ENCODE measurements at places on chromosomes 13 and 19.

DNA sequence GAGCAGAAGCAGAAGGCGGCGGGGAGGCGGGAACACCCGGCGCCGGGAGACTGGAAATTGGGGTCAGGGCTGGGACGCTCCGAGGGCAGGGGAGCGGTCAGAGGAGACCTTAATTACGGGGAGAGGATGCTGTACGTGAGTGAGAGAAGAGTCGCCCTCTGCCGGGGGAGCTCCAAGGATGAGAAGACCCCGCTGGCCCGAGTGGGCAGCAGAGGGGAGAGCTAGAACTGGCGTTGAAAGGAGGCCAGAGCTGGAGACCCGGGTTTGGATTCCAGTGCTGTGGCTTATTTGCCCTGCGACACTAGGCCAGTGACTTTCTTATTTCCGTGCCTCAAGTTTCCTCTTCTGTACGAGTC is 536 bp downstream of the FAM32A start:
- DNase-seq: peak; percentile 28

GRCh38 chr19:52296400-52296772 is 583 bp upstream of the ZNF480 start:
- DNase-seq: no peak

- DNase-seq: no peak
Measured at GRCh38 chr13:69458013-69458412, 649.6 kb upstream of the ATXN8OS start.

GRCh38 chr19:3096267-3096901 is 2.2 kb downstream of the GNA11 start:
- DNase-seq: no peak

- no peak for DNase-seq
Measured at GRCh38 chr13:23609874-23610576, 39.8 kb downstream of the TNFRSF19 start.

GRCh38 chr19:8355631-8356402 is 8.1 kb upstream of the ANGPTL4 start:
- no peak for DNase-seq

- DNase-seq: peak; percentile 32
Measured at GRCh38 chr19:45179072-45179891, 698 bp downstream of the BLOC1S3 start.

DNA sequence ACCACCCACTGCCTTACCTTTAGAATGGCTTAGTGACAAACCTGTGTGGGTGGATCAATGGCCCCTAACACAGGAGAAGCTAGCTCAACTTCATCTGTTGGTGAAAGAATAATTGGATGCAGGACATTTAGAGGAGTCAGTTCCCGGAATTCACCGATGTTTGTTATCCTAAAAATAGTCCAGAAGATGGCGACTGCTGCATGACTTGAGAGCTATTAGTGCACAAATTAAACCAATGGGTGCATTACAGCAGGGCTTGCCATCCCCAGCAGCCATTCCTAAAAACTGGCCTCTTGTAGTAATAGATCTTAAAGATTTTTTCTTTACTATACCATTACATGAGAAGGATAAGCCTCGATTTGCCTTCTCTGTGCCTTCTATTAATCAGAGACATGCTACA is 46.8 kb upstream of the ZNF726 start:
- DNase-seq: no peak

DNA sequence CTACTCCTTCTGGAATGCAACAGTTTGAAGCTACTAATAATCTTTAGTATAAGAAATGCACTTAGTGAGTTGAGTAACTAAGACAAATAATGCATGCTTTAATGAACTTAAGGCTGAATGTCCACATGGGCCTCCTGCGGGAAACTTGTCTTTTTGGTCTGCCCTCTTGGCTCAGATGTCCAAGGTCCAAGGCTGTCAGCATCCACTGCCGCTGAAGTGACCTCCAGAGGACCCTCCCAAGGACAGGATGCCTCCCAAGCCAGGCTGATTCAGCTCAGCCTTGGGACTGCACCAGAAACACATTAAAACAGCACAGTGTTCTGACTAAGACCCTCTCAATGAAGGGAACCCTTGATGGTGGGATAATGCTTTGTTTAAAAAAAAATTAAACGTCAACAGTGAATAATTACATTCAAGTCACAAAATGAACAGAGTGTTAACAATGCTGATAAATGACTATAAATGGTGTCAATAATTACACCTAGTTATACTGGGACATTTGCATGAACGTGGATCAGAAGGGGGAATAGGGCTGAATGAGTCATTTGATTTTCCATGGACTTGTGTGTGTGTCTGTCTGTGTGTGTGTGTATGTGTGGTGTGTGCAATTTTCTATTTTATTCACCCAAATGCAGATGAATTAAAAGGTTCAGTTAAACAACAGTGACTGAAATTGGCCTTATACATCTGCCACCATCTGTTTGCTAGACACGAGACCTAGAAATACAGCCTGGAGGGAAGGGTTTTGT is 150.5 kb downstream of the COL4A1 start:
- DNase-seq: no peak

DNA sequence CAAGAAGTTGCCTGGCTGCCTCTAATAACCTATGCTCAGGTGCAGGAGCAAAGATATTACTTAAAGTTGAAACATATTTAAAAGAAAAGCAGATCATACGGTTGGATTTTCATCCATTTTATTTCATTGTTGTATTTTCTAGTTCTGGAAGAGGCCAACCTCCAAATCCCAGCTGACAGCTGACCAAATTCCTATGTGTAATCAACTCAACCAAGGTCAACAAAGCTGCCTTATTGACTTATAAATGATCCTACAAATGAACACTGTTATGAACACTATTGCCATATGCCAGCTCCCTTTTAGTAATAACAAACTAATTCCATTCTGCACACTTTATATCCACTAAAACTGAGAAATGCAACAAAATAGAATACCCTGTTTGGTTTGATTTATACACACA is 1537.4 kb downstream of the SLITRK1 start:
- no peak for DNase-seq

- no peak for DNase-seq
Measured at GRCh38 chr13:79282976-79283375, 123.1 kb downstream of the RBM26 start.

DNA sequence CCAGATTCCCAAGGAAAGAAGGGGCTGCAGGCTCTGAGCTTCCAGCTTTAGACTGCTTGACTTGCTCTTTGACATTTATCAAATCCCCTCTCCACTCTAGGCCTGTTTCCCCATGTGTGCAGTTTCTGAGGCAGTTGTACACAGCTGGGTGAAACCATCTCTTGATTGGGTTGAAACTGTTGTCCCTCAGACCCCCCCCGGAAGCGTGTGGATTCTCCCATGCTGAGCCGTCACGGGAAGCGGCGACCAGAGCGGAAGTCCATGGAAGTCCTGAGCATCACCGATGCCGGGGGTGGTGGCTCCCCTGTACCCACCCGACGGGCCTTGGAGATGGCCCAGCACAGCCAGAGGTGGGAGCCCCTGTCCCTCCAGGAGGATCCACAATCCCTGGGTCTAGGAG is 19.7 kb downstream of the BRSK1 start:
- no peak for DNase-seq

DNA sequence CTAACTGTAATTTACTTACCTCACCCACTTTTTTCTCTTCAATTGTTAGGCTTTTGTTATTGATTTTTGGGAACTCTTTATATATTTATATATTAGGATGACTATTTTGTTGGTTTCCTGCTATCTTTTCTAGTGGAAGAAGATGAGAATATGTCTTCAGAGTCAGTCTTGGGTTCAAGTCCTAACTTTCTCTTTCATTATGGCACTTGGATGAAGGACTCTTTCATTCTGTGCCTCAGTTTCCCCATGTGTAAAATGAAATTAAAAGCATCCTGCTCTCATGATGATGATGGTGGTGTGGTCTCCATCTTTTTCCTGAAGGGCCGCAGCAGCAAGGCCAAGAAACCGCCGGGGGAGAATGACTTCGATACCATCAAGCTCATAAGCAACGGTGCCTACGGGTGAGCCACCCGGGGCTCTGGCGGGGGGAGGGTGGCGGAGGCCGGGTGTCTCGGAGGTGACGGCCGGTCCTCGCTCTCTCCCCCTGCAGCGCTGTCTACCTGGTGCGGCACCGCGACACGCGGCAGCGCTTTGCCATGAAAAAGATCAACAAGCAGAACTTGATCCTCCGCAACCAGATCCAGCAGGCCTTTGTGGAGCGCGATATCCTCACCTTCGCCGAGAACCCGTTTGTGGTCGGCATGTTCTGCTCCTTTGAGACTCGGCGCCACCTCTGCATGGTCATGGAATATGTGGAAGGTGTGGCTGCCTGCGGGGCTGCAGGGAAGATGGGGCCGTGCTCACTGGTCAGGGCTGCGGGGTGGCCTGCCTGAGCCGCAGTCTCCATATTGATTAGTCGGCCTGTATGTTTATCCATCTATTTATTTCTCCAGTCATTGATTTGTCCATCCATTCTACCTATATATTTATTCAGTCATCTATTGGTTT is 20.0 kb downstream of the MAST1 start:
- no peak for DNase-seq

DNA sequence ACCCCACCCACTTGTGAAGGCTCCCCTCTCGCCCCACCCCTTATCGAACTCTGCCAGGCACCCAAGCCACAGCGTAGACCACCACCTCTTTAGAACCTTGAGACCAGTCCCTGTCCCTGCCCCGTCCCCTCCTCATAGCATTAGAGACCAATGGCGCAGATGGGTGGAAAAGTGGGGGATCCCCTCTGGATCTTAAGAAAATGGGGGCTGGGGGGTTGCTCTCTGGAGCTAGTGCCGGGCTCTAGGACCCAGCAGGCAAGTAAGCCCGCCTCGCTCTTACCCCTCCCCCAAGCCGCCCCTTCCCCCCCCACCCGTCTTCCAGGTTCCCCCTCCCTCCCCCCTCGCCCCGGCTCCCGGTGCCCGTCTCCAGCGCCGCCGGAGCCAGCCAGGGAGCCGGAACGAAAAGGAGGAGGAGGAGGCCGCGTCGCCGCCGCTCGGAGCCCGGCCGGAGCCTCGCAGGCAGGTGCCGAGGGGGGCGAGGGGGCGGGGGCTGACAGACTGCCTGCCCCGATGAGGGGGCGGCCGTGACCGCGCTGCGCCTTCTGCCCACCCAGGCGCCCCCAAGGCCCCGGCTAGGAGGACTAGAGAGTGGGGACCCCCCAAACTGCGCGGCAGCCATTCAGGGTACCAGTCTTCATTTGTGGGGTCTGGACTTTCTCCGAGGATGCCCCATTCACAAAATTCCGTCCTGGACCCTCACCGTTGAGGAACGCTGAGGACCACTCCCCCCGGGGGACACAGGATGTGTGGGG is at the start of gene SPRED3:
SPRED3 (plus strand) TSS at position 349 of the 752 bp plus-strand sequence. CDS start 1,606 bp downstream, outside the sequence.
- DNase-seq: no peak

- no peak for DNase-seq
Measured at GRCh38 chr13:95503662-95504061, 48.9 kb upstream of the CLDN10 start.

- DNase-seq: no peak
Measured at GRCh38 chr13:49371943-49372613, 71.8 kb downstream of the CAB39L start.

- DNase-seq: no peak
Measured at GRCh38 chr13:34107806-34108205, 289.9 kb downstream of the RFC3 start.

- no peak for DNase-seq
Measured at GRCh38 chr13:48163061-48163460, 68.2 kb upstream of the MED4 start.

DNA sequence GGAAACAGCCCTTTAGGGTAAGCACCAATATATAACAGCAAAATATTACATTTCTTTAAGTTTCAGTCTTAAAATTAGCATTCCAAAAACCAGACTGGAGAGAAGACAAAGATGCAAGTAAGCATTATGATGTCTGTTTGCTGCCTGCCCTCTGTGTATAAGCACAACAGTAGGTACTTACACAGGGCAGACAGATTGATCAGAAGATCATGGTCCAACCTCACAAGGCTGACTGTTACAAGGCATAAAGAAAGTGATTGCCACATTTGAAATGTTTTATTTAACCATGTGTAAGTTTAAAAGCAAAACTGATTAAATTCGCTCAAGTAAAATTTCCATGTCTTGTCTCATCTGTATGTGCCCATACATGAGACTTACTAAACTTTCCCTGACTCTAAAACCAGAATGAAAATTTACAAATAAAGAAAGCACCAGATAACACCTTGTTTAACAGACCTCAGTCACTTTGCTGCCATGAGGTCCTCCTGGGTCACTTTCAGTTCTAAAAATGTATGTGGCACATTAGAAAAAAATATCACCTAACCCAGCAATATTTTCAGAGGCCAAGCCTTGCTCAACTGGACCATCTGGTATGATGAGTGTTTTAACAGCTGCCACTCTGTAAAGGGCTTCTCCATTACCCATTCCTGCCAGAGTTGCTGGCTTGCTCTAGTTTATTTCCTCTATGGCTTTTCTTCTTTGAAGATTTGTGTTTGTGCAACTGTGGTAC is 297.0 kb downstream of the RBM26 start:
- no peak for DNase-seq

GRCh38 chr13:38348861-38349389 is 726 bp upstream of the UFM1 start:
- peak; percentile 47 for DNase-seq

DNA sequence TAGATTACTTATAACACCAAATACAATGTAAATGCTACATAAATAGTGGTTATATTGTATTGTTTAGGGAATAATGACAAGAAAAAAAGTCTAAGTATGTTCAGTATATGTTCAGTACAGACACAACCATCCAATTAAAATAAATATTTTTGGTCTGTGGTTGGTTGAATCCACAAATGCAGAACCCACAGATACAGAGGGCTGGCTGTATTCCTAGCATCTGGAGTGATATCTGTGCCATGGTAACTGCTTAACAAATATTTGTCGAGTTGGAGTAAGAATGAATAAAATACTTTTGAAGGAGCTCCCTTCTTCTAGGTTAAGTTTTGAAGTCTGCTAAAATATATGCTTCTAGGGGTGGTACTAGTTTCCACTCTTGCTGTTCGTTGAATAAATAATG is 241.0 kb downstream of the KLF5 start:
- no peak for DNase-seq

DNA sequence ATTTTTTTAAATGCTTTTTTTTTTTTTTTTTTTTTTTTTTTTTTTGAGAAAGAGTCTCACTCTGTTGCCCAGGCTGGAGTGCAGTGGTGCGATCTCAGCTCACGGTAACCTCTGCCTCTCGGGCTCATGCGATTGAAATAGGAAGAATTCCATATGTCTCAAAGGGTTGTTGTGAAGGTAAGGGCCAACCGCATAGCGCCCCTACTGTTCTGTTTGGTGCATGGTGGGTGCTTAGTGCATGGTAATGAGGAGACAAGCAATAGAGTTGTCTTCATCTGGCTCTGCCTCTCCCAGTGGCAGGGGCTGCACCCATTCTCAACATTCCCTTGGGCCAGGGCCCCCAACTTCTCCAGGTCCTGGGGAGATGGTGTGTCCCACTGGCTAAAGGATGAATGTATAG is 68.7 kb downstream of the RASL11A start:
- DNase-seq: peak; percentile 31

DNA sequence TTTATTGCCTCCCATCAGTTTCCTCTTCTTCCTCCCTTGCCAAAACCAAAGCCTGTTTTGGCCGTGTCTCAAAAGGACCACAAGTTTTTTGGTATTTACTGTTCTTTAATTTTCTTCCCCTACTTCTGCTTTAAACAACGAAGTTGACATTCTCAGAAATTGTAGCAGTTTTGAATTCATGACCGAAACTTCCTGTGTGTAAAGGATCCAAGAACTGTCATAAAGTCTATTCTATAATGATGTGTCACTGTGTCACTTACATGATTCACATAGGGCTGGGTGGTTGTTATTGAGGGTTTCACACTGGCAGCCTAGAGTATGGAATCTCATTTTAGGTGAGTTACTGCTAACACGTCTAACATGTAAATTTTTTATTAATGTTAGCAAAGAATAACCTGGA is 741.0 kb upstream of the KLHL1 start:
- DNase-seq: no peak

Data from naive thymus-derived CD4-positive, alpha-beta T cell (primary cell).